Activated effector memory CD4-positive, alpha-beta T cell treated with Interleukin-2 at 50 U/mL for 16 hours (primary cell): ENCODE measurements at places on chromosomes 5 and 9.
A peak's percentile ranks its signal among the peaks of the same experiment; 100 is the strongest.

DNA sequence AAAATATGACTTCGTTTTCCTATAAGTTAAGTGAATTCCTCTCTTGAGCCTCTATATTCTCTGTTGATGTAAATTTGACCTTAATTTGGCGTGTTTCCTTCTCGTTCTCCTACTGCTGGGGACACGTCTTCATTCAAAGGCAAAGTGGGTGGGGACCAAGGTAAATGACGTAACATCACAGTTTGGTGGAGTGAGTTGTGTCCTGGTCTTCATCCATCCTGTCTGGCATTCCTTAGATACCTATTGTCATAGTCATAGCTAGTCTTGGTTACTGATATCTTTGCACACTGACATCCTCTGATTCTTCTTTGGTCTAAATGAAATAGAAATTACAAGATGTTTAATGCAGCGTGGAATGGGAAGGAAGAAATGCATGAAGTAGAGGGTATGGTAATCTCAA lies 108.5 kb downstream of the NNT start:
- no peak for DNase-seq

DNA sequence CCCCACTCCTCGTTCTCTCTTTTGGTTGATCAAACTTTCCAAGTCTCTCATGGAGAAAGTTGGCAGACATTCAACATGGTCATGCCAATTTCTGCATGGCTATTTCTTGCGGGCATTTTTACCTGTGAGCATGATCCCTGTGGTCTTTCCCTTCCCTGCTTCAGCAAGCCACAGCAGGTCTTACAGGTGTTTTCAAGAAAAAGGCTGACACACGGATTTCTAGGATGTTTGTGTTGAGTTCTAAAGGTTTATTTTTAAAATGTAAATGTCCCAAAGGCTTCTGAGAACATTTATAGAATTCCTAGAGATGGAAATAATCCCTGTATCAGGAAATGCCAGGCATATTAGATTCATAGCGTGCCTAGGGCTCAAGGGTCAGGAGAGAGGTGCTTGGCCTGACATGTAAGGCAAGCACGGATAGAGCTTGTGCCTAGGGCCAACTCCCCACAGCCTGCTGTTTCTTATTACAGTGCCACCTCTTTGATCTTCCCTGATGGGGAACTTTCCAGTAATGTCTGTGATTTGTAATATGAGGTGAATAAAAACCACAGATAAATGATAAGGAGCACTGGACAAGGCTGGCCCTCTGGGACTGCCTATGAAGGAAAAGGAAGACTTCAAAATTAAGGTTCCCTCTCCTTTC lies 79.8 kb downstream of the MUSK start:
- DNase-seq, result no peak

GRCh38 chr9:70954126-70954525 lies 167.3 kb downstream of the TRPM3 start:
- no peak for DNase-seq

GRCh38 chr5:4625206-4625896 lies 514.8 kb upstream of the ADAMTS16 start:
- DNase-seq, result no peak

DNA sequence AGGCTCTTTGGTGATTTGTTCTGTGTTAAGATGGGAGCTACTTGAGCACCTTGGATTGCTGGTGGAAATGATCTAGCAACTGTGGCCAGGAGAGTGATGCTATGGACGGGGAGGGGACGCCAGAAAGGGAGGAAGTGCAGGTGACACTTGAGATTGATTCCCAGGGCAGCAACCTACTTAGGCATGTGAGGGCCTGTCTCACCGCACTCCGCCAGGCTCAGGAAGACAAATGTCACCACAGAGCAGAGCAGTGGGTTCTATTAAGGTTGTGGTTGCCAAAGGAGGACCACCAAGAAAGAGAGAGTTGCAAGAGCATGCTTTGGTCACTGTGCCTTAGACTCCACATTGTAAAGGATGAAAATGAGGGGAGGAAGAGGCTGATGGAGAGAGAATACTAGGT lies 404.3 kb downstream of the IRX1 start:
- DNase-seq, result no peak

GRCh38 chr5:61884252-61884855 lies 421.7 kb upstream of the KIF2A start:
- DNase-seq, result no peak

- DNase-seq, result no peak
Observed at GRCh38 chr9:81999806-82000205, 11.2 kb downstream of the SPATA31D1 start.

DNA sequence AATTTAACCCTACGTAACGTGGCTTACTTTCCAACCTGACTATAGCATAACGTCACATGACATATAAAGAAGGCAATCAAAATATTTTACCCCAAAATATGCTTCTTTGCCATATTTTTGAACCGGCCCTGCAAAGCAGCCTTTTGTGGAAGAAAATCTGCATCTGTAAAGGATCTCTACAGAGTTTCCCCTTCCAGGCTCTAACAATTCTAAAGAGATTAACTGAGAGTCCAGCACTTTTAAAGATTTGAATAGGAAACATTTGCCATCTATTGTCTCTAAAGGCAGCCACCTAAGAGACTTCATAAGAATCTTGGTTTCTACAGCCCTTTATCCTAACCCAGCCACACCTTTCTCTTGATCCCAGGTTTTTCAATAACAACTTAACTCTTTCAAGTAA lies 22.7 kb downstream of the AP3B1 start:
- DNase-seq, result no peak

DNA sequence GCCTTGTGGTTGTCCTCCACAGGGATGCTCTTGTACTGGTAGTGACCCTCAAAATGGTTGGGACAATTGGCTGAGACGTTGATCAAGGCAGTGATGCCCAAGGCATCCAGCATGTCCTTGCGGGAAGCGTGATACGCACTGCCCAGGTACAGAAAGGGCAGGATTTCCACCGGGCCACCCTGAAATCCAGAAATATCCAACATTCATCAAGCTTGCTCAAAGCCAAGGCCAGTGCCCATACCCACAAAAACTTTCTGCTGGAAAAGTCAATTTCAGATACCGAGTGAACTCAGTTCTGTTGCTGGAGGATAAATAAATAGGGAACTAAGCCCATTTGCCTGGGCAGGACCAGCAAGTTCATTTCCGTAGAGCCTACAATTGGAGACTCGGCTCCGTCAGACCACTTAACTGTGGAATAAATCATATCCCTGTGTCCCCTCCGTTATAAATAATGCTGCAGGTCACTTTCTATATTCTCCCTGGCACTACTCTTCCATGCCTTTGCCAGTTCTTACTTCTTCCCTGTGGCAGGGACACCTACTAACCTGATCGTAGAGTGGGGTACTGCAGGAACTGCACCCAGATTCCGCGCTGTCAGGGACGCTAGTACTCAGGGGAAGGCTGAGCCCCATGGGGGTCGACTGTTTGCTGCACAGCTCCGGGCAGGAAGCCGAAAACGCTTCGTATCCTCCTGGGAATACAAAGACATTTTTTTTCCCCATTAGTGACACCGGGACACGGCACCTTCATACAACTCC lies 1.2 kb downstream of the DUSP1 start:
- DNase-seq, result no peak

DNA sequence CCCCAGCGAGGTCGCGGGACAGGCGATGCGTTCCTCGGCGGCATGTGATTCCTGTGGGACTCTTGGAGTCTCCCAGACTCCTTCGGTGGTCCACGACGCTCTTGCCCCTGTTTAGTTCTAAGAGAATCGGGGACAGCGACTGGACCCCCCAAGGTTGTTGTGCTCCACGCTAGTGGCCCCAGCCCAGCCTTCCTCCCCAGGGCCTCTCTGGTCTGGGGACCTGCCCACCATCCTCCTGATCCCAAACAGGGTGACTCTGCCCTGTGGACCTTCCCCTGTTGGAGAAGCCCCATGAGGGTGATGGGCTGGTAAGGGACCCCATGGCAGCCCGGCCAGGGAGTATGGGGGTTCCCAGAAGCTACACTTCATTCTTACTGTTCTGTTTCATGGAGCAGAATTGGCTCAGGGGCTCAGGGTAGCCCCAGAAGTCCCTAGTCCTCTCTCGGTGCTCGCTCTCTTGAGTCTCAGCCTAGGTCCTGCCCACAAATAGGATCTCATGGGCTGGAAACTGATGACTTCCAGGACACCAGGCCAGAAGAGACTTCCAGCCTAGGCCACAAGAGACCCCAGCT lies 880 bp downstream of the CARD19 start:
- DNase-seq, result no peak

GRCh38 chr5:178116143-178116885 lies 3.0 kb downstream of the N4BP3 start:
- DNase-seq, result peak; percentile 56
